ENCODE measurements at places on chromosomes 3 and 15. TPM values are rescaled to one million over a fixed set of nuclear protein-coding genes. Genes with fewer than 3 reads are reported as not detected.

DNA sequence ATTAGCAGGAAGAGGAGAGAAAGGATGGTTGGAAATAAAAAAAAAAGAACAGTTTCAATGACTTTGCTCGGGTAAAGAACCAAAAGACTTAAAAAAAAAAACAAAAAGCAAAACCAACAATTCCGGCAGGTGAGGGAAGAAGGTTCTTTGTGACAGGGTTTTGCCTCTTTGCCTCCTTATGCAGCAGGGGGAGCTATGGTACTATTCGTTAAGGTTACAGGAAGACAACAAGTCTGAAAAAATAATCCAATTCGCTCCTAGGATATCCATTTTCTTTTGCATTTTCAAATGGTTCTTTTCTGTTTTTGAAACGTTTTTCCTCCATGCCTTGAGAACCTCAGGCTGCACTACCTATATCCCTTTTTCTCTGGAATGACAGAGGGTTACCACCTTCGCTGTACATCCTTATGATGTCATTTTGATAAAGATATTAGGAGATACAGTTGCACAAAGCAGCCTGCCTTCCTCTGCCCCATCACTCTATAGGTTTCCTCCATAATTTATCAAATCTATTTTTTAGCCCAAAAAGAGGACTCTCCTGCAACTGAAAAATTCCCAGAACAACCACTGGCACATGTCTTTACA is 55.0 kb downstream of the CFAP20DC start:
- no peaks in the 10 kb centered on the region for H3K27me3 ChIP-seq
- no peaks in the 10 kb centered on the region for H3K4me1 ChIP-seq
- H3K27ac ChIP-seq: no peak overlapping the region

- H3K4me1 ChIP-seq: no peaks in the 10 kb centered on the region
- no peak for DNase-seq
- no peak overlapping the region for H3K4me3 ChIP-seq
- H3K27me3 ChIP-seq: no peaks in the 10 kb centered on the region
- H3K27ac ChIP-seq: no peak overlapping the region
These were observed 537.6 kb downstream of the PLOD2 start for GRCh38 chr3:145623349-145623748.

- no peaks in the 10 kb centered on the region for H3K4me1 ChIP-seq
- peaks cover 12% of the 10 kb centered on the region for H3K27me3 ChIP-seq
- H3K36me3 ChIP-seq: no peaks in the 10 kb centered on the region
These were observed 85.9 kb upstream of the KLHL25 start for GRCh38 chr15:85880501-85881190.

SOX2 gene
- total RNA-seq: 0.20 TPM

SH3BP5 gene
- 110 TPM for total RNA-seq

NME9 gene
- total RNA-seq: not detected

- no peak for DNase-seq
- H3K4me1 ChIP-seq: peaks cover 10% of the 10 kb centered on the region
- H3K27ac ChIP-seq: no peak overlapping the region
- H3K36me3 ChIP-seq: no peaks in the 10 kb centered on the region
These were observed 4.9 kb downstream of the GALK2 start for GRCh38 chr15:49174902-49175301.

Data from upper lobe of right lung (tissue), 1 donor.